ENCODE measurements at places on chromosomes 11 and 22. TPM values are rescaled to one million over a fixed set of nuclear protein-coding genes. Genes with fewer than 3 reads are reported as not detected.

SNX32 gene
- total RNA-seq: 3.0 TPM

SMIM35 gene
- total RNA-seq: not detected

OR2AG2 gene
- not detected for total RNA-seq

ARHGAP8 gene
- 2.7 TPM for total RNA-seq

DNAJB7 gene
- not detected for total RNA-seq

CNTF gene
- 0.54 TPM for total RNA-seq

OR51B5 gene
- total RNA-seq: 0.56 TPM

All from ovary (tissue), 10 donors.